ENCODE measurements at places on chromosomes 12 and 14.

DNA sequence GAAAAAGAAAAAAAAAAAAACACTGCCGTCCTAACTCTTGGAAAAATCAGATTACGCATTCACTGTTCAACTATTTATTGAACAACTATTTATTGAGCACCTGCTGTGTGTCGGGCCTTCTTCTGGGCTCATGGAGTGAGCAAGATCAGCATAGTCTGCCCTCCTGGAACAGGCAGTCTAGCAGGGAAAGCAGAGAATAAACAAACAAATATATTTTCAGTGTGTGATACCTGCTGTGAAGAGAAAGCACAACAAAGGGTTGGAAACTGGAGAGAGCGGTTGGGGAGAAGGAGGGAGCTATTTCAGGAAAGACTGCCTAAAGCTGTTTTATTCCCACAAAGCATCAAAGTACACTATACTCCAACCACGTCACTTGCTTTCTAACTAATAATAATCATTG, 10.8 kb downstream of the PROX2 start:
- no peak for DNase-seq

- peak; percentile 29 for DNase-seq
Observed at GRCh38 chr14:55412676-55413075, 1.0 kb upstream of the ATG14 start.

DNA sequence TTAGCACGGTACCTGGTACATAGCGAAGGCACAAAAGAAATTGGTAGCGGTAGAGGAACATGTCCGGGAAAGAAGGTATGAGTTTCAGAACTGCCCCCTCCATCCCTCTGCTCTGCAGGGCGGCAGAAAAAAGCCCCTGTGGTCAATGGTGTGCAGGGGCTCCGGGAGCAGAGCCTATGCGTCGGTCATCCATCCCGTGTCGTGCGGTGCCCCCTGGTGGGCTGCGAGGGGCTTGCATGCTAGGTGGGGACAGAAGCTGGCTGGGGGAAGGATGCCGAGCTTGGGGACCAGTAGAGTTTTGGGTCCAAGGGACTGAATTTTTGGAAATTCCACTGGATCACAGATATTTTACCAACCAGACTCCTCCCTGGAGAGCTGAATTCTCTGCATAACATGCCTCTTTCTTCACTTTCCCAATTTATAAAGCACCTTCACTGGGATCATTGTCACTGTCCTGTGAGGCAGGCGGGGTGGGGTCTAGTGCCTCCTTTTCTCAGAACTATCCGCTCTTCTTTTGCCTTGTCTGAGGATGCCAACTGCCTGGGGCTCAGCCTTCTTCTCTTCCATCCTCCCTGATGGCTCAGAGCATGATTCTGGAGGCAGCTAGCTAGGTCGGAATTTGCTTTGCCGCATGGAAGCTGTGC, 148.7 kb downstream of the SMOC1 start:
- DNase-seq = no peak

DNA sequence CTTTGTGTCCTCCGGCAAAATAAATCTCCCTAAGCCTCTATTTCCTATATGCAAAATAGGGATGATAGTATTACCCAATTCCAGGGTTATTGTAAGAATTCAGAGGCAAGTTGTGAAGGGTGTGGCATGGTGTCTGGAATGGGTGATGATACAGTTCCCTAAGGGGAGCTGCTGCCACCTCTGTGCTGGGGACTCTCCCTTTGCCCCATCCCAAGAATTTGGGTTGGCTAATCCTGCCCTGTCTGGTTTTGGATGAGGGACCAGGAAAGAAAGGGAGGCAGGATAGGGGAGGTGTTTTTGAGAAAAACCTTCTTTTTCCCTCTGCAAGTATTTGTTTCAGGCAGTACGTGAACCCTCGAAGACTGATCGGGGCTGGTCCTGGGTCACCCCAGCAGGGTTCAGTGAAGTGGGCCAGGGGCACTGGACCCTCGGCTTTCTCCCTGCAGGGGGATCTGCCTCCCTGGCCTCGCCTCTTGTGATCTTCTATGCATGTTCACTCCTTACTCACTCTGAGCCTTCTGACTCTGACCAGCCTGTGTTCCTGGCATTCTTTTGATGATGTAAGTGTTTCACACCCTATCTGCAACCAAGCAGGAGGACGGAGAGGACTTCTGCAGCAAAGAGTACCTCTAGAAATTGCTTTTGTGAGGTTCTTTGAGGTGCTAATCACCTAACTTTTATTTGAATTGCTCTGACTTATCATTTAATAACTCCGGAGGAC, 60.8 kb downstream of the RASSF3 start:
- peak; percentile 70 for DNase-seq

GRCh38 chr14:71855399-71856036, 76.7 kb upstream of the RGS6 start:
- DNase-seq = peak; percentile 30

DNA sequence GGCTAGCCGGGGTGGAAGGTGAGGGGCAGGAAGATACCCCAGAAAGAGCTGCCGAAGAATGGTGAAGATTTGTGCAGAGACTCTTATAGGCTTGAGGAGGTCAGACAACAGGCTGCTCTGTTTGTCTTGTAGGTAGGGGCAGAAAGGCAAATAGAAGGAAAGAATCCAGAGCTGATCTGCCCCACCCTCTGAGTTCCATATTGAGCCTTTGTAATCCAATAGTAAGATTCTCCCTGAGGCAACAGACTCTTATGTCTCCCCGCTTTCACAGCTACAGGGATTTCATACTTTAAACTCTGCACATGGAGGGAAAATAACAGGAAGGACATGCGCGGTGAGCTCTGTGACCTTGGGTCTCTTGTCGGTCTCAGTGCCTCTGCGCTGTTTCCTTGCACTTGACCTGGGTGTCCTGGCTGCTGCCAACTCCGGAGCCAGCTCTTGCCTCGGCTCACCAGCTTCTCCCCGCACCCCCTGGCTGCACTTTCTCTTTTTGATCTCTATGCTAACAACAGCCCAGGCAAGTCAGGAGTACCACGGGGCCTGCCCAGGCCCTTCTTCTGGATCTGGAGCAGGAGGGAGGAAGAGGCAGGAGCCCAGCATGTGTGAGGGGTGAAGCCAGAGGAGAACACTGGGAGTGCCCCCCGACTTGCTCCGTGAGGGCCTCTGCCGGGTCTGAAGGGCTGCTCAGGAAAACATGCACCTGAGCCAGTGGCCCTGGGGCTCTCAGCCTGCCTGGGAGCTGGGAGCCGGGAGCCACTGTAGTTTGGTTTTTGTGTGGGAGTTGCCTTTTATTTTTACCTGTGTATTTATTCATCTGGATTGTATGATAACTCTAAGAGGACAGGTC, 75.8 kb downstream of the PPP1R36 start:
- DNase-seq = no peak

DNA sequence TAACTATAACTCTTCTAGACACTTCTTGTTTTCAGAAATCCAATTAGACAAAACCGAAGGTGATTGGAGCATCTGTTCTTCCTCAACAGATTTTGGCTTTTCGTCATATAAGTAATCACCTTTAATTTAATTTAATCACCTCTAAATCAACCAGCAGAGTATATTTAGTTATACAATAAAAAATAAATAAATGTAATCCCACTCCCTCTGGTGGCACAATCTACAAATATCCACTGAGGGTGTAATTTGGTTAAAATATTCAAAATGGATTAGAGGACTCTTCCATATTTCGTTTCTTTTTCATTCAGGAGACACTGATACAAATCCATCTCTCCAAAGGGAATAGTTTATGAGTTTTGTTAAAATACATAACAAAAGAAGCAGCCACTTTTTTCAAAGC, 18.3 kb upstream of the SLC35F4 start:
- DNase-seq = no peak

DNA sequence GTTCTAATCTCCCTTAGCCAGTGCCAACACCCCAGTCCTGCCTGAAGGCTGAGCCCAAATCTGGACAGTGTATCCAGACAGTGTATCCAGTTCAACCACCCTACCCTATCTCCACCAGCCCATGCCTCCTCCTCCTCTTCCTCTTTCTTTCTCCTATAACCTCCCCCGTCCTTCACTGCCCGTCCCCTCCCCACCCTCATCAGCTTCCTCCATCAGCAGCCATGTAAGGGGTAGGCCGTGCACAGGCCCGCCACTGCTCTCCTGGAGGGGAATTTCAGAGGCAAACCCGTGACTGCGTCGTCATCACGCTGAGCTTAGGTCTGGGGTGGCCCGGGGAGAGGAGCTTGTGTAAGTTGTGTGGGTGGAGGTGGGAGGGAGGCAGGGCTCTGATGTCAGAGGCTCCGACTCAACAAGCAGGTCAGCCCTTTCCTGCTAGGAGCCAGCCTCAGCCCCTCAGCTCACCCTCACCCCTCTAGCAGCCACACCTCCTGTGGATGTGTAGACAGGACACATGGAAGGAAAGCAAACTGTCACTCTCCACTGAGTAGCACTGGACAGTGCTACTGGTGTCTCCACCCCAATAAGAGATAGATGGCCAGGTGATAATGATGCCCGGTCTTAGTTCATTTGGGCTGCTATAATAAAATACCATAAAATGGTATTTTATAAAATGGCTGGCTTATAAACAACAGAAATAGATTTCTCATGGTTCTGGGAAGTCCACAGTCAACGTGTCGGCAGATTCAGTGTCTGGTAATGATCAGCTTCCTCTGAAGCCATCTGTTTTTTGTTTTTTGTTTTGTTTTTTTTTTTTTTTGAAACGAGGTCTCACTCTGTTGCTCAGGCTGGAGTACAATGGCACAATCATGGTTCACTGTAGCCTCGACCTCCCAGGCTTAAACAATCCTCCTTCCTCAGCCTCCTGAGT, 50.5 kb downstream of the IRF2BPL start:
- peak; percentile 55 for DNase-seq

DNA sequence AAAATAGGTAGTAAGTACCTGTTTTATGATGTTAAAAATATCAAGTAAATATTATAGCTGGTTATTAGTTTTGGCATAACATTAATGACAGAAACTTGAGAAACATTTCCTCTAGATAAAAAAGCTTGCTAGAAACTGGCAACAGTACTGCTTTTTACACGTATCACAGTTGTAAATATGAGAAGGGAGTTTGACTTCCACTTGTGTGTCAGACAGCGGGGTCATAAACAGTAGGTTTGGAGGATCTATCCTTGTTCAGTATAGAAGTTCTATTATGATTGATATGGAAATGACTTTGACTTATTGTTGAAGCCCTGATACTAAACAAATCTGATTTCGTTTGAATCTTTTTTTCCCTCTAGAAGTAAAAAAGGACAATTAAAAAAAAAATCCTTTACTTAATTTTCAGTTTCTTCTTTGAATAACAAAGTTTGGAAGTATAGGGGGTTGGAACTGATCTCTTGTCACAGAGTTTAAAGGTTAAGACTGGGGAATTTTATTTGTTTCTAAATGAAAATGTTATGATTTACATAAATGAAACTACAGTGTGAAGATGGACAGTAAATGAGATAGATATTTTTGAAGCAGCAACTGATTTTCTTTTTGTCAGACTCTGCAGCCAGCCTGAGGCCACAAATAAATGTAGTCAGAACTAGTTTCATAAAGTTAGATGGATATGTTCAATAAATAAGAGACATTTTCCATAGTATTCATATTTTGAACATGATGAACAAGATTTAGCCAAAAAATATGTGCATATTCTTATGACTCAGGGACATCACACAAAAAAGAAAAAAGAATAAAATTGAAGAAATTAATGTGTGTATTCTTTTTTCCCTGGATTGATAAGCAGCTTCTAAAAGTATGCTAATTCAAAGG, 50.1 kb downstream of the WNK1 start:
- DNase-seq = no peak

- no peak for DNase-seq
Observed at GRCh38 chr14:68701001-68701741, 91.7 kb downstream of the ZFP36L1 start.

GRCh38 chr12:124148481-124149273, 146.2 kb upstream of the RFLNA start:
- DNase-seq = peak; percentile 14

GRCh38 chr12:21294176-21294575, 40.5 kb downstream of the SLCO1A2 start:
- no peak for DNase-seq

DNA sequence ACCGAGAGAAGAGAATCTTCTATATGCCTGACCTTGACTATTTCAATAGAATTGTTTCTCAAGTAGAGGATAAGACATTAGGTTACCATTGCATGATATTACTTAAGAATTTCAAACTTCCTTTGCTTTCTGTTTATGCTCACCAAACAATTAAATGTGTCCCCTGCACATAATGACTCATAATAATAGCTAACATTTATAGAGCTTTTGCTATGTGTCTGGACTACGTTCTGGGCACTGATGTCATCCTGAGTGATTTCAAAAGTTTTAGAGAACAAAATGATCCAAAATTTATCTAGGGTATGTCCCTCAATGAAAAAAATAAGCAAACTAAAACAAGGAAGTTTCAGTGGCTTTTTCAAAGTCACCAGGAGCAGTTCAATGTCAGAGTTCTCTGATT, 38.8 kb downstream of the SLC15A5 start:
- DNase-seq = no peak

- no peak for DNase-seq
Observed at GRCh38 chr14:56008150-56008549, 110.1 kb upstream of the PELI2 start.

DNA sequence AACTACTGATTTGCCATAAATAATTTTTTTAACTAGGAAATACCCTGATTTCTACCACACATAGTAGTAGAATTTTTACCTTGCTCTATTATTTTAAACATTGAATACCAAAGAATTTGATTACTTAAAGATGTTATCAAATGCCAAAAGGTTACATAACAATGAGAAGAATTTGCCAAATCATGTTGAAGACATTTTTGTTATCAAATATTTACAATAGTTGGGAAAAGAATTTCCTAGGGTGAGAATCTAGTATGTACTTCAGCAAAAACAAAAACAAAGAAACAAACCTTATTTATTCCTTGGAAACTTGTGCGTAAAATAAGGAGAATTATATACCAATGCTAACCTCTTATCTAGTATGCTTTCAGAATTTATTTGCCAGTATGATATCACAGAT, 107.2 kb downstream of the SCAF11 start:
- DNase-seq = no peak

DNA sequence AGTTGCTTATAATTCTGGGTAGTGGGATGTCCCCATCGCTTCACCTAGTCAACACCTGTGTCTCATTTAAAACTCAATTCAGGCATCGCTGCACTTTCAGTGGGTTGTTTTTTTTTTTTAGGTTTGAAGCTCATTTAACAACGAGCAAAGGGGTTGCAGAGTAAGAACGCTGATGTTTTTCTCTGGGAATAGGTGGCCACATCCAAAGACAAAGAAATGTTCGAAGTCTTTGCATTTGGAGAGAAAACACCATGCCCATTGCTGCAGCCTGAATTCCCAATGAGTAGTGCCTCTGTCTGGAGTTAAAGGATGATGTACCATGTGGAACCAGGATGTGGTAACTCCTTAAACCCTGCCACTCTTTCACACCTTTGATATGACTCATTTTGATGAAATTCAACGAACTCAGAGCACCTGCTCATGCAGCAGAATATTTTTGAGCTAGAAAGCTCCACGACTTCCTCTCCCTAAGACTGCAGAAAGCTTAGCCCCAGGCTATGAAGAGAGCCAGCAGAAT, 35.1 kb upstream of the BATF start:
- no peak for DNase-seq

GRCh38 chr12:14257303-14257733, 108.2 kb upstream of the ATF7IP start:
- DNase-seq = no peak

- no peak for DNase-seq
Observed at GRCh38 chr12:40634517-40635131, 57.6 kb upstream of the CNTN1 start.

- DNase-seq = no peak
Observed at GRCh38 chr12:27304856-27305255, 27.8 kb upstream of the BMAL2 start.

- DNase-seq = no peak
Observed at GRCh38 chr12:50928392-50928791, 24.0 kb upstream of the HIGD1C start.

Measured in astrocyte (in vitro differentiated cells and primary cell).